ENCODE measurements at places on chromosomes 11 and 22.

DNA sequence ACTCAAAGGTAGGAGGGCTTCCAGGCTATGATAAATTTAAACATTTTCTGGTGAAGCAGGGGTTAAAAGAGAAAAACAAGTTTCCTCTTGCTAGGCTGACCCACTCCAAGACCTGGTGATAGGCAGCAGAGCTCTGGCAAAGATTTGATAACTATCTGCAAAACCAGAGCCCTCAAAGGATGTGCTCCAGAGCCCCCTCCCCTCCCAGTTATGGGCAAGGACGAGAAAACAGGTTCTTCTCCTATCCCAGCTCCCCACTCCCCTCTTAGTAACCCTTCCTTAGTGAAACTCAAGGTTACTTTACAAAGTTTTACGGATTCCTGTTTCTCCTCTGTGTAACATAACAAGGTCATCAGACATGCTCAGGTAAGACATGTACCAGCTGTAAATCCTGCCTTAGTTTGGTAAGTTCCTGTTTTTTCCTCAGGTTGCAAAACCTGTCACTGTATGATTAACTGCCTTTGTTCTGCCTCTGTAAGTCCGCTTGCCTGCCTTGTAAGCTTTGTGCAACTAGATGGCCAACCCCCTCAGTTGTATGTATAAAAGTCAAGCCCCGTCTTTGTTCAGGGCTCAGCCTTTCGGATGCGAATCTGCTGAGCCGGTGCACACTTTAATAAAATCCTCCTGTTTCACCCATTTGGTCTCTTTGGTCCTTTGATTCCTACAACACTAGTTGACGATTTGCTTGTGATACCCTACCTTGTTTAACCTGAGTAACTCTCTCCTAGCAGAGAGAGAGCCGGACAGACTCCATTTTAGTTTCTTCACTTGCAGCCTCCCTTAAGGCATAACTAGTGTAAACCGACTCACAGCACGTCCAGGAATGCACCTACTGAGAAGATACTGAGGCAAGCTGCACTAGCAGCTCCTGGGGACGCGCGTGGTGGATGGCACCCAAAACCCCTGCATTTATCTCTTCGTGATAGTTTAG is 13.9 kb downstream of the APOBEC3H start:
- DNase-seq: no peak

DNA sequence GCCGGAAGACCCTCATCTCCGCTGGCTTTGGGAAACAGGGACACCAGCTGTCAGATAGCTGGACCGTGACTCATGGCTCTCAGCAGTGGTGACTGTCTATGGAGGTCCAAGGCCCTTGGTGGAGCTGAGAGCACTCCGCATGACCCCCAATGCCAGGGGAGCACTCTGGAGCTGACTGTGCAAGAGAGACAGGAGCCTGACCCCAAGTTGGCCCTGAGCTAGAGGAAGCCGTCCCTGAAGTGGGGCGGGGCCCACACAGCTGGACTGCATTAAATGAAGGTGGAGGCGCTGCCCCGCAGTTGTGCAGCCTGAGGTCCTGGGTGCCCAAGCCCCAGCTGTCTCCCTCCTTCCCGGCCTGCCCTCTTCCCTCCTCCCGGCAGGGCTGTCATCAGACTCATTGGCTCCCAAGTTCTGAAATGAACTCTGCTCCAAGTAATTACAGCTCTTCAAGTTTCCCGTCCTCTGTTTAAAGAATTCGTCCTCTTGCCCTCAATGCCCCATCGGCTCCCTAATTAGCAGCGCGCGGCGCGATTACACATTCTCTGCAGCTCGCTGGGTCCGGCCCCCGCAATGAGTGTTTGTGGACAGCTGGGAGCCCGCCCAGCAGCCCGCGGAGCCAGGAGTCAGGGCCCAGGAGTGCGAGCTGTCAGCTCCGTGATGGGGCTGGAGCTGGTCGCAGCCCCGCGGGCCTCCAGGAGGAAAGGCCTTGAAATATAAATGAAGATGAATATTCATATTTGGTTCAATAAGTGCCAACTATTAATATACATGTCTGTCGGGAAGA is 93.2 kb upstream of the LMO1 start:
- DNase-seq: no peak

DNA sequence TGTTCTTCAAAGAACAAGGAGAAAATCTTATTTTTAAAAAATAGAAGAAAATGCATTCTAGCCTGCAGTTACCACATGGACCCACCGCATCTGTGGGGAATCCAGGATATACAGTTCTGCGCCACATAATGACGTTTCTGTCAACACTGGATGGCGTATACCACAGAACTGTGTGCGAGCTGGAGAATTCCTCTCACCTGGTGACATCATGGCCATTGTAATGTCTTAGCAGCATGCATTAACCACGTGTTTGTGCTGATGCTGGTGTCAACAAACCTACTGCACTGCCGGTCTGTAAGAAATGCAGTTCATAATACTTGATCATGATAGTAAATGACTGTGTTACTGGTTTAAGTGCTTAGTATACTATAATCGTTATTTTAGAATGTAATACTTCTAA is 174.7 kb downstream of the TBC1D22A start:
- DNase-seq: no peak

GRCh38 chr22:25066861-25067435 is 114.4 kb downstream of the KIAA1671 start:
- no peak for DNase-seq

- DNase-seq: no peak
Measured at GRCh38 chr22:36807627-36808026, 9.2 kb downstream of the PVALB start.

DNA sequence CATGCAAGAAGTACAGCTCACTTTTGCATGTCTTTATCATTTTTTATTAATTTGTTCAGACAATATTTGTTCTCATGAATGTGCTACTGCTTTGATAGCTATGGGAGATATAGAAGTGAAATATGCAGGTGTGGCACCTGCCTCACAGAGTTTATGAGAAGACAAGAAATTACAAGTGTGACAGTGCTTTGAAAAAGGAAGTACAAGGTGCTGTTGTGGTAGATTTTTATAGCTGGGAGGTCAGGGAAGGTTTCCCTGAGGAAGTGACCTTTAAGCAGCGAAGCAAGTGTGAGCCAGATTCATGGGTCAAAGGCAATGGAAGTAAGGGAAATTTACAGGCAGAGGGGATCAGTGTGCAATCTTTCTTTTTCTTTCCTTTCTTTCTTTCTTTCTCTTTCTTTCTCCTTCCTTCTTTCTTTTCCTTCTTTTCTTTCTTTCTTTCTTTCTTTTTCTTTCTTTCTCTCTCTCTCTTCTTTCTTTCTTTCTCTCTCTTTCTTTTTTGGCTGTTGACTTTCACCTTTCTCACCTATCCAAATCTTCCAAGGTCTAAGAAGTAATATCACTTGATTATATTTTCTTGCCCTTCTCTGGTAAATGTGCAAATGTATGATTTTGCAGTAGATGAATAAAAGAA is 6.4 kb upstream of the BMAL1 start:
- no peak for DNase-seq

DNA sequence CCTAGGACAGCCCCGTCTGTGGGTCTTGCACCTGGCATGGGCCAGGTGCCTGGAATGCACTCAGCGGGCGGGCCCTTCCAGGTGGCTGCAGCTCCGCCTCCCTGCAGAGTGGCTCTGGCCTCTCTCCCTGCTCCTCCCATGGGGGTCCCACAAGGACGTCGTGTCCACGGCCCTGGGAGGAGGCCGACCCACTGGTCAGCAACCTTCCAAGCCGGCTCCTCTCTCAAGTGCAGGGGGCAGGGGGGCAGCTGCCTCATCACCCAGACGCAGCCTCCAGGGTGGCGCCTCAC is 41.9 kb downstream of the CERK start:
- no peak for DNase-seq

GRCh38 chr11:116910847-116911246 is 73.4 kb upstream of the APOA1 start:
- no peak for DNase-seq

DNA sequence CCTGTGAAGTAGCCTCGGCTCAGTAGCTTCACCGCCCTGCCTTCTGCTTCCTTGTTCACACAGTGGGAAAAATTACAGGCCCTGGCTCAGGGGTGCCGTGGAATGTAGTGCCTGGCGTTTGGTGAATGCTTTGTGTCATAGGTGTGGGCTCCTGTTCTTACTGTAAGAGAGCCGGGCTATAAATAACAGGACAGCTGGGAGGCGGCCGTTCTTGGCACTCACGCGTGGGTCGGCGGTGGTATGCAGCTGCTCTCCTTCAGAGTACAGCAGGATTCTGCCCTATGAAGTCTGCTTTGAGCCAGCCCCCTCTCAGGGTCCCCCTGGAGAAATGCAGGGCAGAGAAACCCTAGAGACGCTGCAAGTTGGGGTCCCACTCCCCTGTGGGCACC is 84.2 kb downstream of the CTTN start:
- no peak for DNase-seq

DNA sequence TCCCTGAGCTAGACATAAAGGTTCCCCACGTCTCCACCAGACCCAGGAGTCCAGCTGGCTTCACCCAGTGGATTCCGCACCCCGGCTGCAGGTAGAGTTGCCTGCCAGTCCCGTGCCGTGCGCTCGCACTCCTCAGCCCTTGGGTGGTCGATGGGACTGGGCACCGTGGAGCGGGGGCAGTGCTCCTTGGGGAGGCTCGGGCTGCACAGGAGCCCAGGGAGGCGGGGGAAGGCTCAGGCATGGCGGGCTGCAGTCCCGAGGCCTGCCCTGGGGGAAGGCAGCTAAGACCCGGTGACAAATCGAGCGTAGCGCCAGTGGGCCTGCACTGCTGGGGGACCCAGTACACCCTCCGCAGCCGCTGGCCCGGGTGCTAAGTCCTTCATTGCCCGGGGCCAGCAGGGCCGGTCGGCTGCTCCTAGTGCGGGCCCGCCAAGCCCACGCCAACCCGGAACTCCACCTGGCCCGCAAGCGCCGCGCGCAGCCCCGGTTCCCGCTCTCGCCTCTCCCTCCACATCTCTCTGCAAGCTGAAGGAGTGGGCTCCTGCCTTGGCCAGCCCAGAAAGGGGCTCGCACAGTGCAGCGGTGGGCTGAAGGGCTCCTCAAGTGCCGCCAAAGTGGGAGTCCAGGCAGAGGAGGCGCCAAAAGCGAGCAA is 9.5 kb upstream of the TREH start:
- DNase-seq: no peak

DNA sequence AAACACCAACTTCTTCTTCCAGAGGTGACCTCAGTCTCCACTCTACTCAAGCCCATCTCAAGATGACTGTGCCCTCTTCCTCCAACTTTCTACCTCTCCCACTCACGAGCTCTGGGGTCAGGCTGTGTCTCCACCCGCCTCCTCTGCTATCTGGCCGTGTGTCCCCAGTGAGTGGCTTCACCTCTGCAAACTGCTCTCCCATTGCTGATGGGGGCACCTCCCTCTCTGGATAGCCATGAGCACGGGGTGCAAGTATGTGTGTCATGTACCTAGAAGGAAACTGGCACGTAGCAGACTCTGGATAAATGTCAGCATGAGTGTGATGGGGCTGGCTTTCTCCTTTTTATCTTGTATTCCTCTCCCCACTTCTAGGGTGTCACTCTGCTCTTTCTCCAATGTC is 18.3 kb upstream of the RAC2 start:
- no peak for DNase-seq

- no peak for DNase-seq
Measured at GRCh38 chr11:112172362-112172994, 2.8 kb upstream of the BCO2 start.

DNA sequence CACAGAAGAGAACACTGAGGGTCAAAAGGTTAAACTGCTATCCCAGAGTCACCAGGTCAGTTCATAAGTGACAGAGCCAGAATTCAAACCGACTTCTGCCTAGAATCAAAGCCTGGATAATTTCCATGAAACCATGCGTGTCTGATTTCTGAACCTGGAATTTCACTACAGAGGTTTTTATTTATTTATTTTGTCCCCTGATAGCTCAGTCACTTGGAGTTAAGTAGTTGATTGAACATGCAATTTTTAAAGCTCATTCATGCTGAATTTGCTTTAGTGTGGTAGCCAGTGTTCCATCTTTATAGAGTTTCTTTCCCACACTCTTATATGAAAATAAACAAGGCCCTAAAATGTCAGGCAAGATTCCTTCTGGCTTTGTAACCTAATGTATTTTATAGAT is 93.2 kb downstream of the NAV2 start:
- DNase-seq: no peak

DNA sequence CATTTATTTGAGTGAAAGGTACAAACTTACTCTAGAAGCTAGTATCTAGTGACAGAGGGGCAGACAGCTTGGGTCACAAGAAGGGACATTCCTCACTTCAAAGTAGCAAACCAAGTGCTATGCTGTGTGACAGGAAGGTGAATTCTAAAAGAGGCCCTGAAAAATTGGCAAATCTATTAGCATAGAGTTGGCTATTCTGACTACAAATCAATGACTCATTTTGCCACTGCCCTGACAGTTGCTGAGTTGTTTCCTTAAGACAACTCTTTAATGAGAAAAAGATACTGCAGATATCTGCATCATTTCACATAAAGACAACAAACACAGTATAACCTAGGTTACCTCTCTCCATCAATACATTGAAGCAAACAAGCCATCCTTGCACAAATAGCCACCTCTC is 524.0 kb upstream of the LRRC4C start:
- DNase-seq: no peak

DNA sequence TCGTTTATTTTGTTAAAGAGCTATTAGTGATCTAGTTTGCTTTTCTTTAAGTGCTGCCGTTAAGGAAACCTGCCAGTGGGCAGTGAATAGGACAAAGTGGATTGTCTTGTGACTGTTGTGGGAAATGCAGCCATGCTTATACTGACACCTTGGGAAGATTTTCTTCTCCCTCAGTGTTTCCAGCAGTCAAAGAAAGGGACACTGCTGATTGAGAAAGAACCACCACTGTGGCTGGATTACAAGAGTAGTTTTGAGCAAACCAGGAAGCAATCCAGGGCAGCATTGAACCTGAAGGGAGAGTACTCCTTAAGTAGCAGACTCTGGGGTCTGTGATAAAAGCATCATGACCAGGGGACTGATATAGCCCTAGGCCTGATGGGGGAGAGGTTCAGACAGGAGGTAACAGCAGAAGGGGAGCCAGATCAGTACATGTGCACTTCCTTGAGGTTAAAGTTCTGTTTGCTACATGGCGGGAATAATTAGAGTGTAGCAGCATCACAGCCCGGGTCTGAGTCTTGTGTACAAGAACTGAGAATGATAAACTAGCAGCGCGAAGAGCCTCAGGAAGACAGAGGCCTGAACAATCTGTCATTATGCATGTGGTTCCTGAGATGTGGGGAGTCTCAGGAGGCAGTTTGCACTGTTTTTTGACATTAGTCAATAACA is 167.8 kb downstream of the C11orf91 start:
- no peak for DNase-seq

GRCh38 chr11:75389276-75389605 is 10.1 kb upstream of the RPS3 start:
- DNase-seq: no peak

DNA sequence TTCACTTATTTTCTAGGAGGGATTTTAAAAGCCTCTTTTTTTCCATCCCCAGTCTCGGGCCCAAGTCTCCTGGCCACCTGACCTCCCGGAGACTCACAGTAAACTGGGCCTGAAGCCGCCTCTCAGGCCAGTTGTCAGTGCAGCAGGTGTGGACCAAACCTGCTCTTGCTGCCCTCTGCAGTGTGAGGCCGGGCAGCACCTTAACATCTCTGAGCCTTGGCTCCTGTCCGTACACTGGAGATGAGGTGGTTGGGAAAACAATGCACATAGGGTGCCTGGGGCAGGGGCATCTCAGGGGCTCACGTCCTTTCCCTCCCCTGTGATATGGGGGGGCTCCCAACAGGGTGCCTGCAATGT is 45.1 kb downstream of the PHF21B start:
- no peak for DNase-seq
